ENCODE measurements at places on chromosomes 6 and 20. TPM values are rescaled to one million over a fixed set of nuclear protein-coding genes. Genes with fewer than 3 reads are reported as not detected.

The SGK2 gene
- total RNA-seq: 0.50 TPM

The CNBD2 gene
- 3.7 TPM for total RNA-seq

The TFEB gene
- total RNA-seq: 68.6 TPM

DNA sequence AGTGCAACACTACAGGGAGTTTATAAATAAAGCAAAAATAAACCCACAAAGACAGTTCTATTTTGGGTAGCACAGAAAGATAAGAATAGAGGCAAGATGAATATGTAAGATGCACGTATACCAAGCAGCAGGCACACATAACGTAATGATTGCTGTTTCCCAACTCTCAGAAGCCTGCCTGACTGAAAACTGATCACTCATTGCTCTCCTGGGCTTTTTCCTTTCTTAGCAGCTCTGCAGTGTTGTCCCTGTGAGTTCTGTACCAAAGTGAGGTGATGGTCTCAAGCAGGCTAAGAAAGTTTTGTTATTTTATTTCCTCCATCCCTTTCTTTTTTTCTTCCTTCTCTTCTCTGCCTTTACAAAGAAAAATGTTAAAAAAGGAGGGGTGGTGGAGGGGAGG lies 522.0 kb upstream of the MAN1A1 start:
- H3K27me3 ChIP-seq: no peaks in the 10 kb centered on the region
- no peaks in the 10 kb centered on the region for H3K36me3 ChIP-seq
- no peak overlapping the region for H3K27ac ChIP-seq
- H3K4me3 ChIP-seq: no peak overlapping the region
- no peaks in the 10 kb centered on the region for H3K4me1 ChIP-seq
- no peak for DNase-seq

DNA sequence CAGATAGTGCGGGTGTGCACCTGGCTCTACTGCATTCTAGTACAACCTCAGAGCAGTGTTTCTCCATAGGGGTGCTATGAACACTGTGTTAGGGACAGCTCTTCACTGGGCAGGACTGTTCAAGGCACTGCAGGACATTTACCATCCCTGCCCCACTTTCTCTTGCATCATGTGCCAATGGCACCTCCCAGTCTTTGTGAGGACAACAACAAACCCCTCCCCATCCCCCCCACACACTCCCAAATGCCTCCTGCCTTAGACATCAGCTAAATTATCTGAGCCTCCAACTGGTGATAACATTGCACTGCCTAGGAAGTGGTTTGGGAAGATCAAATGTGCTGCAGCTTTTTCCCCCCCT lies 98.9 kb downstream of the FYN start:
- no peak for DNase-seq
- H3K4me1 ChIP-seq: peaks cover 70% of the 10 kb centered on the region
- no peaks in the 10 kb centered on the region for H3K36me3 ChIP-seq
- H3K4me3 ChIP-seq: no peak overlapping the region
- no peaks in the 10 kb centered on the region for H3K27me3 ChIP-seq

- no peaks in the 10 kb centered on the region for H3K4me1 ChIP-seq
- H3K27ac ChIP-seq: no peak overlapping the region
- H3K4me3 ChIP-seq: no peak overlapping the region
- peaks cover 3% of the 10 kb centered on the region for H3K36me3 ChIP-seq
- H3K27me3 ChIP-seq: no peaks in the 10 kb centered on the region
Measured at GRCh38 chr20:45904583-45905504, 7.1 kb downstream of the PLTP start.

DNA sequence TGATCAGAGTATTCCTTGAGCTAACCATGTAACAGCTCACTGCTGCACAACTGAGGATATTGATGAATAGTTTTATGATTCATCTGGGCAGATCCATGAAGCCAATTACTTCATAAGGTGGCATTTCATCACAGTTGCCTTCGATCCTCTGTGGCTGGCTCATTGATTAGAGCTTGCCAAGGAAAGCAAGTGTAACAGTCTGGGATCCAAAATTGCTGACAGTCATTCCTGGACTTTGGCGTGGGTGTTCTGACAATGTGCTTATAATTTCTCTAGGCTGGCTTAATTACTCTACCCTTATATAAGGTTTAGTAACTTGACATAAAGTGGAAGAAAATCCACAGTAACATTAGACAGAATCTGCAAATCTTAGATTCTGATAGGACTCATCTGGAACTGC lies 551.3 kb upstream of the CDH4 start:
- H3K4me3 ChIP-seq: no peak overlapping the region
- H3K36me3 ChIP-seq: no peaks in the 10 kb centered on the region
- H3K4me1 ChIP-seq: no peaks in the 10 kb centered on the region
- H3K27me3 ChIP-seq: no peaks in the 10 kb centered on the region
- H3K27ac ChIP-seq: no peak overlapping the region

DNA sequence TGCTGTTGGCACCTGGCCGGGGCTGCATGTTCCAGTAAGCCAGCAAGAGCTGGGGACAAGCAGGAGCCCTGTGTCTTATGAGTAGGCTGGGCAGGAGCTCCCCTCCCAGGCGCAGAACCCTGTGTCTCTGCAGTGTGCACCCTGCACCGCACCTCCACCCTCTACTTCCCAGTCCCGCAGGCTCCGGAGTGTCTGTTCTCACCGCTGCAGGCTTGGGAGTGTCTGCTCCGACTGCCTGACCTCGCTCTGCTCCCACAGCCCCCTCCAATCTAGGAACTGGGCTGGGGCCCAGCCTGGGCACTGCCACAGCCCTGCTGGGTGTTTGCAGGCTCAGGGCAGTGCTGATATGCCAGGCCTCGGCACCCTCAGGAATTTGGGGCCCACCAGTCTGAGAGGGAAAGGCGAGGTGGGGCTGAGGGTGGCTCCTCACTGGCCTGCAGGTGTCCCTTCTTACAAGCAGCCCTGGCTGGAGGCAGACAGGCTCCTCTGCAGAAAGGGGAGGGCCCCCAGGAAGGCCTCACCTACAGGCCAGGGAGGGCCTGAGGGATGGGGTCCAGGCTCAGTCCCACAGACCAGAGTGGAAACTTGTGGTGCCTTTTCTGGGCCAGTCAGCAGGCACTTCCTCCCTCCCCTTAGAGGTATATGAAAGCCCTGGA lies 871.6 kb upstream of the GJE1 start:
- peak; percentile 67 for DNase-seq
- H3K4me3 ChIP-seq: no peak overlapping the region
- no peaks in the 10 kb centered on the region for H3K36me3 ChIP-seq
- no peak overlapping the region for H3K27ac ChIP-seq
- H3K27me3 ChIP-seq: no peaks in the 10 kb centered on the region

GRCh38 chr6:85436411-85436810 lies 13.5 kb upstream of the NT5E start:
- H3K4me1 ChIP-seq: no peaks in the 10 kb centered on the region
- no peaks in the 10 kb centered on the region for H3K36me3 ChIP-seq
- no peak overlapping the region for H3K4me3 ChIP-seq
- H3K27me3 ChIP-seq: no peaks in the 10 kb centered on the region
- H3K27ac ChIP-seq: no peak overlapping the region
- DNase-seq: no peak

GRCh38 chr6:74333406-74333805 lies 637.4 kb downstream of the CD109 start:
- H3K4me1 ChIP-seq: no peaks in the 10 kb centered on the region
- no peaks in the 10 kb centered on the region for H3K36me3 ChIP-seq
- H3K4me3 ChIP-seq: no peak overlapping the region
- no peak overlapping the region for H3K27ac ChIP-seq
- DNase-seq: no peak
- H3K27me3 ChIP-seq: no peaks in the 10 kb centered on the region

- no peaks in the 10 kb centered on the region for H3K27me3 ChIP-seq
- H3K36me3 ChIP-seq: peaks cover 66% of the 10 kb centered on the region
- peak overlapping the region; percentile 77 for H3K27ac ChIP-seq
- no peak overlapping the region for H3K4me3 ChIP-seq
- DNase-seq: no peak
Measured at GRCh38 chr6:30735668-30736314, 6.7 kb downstream of the FLOT1 start.
